Fibroblast of skin of right biceps (primary cell): ENCODE measurements at places on chromosomes 16 and 17.
A peak's percentile ranks its signal among the peaks of the same experiment; 100 is the strongest.

DNA sequence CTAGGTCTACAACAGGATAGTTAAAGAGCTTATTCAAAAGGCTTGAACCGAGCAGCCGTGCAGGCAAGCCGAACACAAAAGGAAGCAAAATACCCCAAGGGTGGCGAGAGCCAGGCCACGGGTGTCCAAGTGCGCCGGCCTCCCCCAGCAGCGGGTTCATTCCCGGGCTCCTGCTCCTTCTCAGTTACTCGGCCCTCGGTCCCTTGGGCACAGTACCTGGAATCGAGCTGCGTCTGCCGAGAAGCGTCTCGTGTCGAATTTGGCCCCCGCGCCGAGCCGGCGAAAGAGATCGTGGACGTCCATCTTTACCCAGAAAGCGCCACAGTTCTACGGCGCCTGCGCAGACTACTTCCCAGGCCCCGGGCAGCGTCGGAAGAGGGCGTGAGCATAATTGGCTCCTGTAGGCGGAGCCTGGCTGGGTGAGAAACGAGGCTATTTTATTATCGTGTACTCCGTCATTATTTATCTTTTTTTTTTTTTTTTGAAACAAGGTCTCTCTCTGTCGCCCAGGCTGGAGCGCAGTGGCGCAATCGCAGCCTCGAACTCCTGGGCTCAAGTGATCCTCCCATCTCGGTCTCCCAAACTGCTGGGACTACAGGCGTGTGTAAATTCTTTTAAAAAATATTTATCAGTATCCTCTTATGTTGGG is at the start of gene DDX52:
Gene DDX52, minus strand, starts transcription at position 329 of the 649 bp plus-strand sequence. Its CDS starts 26 bp downstream, at position 303.
- peak; percentile 89 for DNase-seq

GRCh38 chr16:88685156-88686061 is 898 bp downstream of the SNAI3 start:
- DNase-seq: peak; percentile 55

DNA sequence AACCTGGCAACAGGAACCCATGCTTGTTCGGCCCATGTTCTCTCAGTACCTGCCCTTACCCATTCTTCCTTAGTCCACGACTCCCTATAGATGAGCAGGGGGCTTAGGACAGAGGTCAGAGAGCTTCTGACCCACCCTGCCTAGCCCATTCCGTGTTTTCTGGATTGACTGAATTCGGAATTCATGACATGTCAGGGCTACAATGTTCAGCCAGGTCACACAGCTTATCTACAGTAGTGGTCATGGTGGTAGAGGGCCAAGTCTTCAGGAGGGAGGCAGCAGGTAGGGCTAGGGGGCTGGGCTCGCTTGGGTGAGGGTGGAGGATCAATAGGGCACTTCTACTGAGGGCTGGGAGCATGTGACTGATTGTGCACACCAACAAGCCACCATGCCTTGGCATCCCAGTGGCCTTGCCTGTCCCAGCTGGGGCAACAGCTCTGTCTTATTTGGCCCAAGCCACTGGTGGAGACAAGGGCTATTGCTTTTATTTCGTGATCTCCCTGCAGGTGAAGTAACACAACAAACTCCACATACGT is 3.1 kb downstream of the HEXIM2 start:
- DNase-seq: no peak

- DNase-seq: no peak
Observed at GRCh38 chr16:77805398-77805797, 17.0 kb downstream of the VAT1L start.

- no peak for DNase-seq
Observed at GRCh38 chr16:80656711-80657150, 115.9 kb downstream of the DYNLRB2 start.

DNA sequence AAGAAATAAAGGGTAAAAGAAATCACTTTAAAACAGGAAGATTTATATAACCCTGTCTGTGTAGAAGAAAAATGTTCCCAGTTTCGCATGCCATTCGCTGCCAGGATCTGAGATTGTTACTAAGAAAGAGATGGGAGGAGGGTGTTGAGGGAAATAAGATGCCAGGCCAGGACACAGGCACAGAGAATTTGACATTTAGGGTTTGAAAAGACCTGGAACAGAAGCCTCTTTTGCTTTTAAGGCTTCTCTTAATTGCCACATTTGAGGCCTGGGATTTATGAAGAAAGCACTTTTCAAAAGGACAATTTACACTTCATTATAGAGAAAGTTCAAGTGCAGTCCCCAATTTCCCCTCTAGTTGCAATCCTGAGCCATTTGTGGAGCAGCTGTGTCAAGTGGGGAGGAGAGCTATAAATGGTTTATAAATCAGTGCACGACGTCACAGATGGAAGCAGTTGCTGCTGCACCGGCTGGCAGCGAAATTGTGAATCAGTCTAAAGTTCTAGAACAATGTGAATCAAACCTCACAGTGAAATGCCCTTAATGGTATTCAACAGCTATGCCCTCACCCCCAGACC is 26.5 kb upstream of the C16orf87 start:
- peak; percentile 56 for DNase-seq

DNA sequence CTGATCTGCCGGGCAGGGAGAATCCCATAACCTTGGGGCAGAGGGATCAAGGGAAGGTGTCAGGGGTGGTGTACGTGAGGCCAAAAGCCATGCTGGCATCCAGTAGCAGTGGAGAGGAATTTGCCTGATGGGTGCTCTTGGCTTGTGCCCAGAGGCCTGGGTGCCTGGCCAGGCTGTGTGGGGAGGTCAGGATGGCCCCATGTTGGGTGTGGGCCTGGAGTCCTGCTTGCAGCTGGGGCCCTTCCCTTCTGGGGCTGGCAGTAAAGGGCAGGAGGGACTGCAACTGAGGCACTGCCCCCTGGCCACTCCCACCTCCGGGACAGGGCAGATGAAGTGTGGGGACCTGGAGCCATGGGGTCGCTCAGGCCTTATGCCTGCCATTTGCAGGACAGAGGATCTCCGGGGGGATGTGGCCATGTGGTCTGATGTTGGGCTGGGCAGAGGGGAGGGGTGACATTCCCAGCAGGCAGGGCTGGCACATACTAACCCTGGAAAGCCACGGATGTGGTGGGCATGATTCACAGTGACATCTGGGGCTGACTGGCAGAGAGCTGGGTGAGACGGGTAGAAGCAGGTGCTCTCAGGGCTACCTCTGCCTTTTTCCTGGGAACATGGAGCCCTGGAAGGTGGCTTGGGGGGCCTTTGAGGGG is 3.5 kb downstream of the FMNL1 start:
- DNase-seq: no peak

GRCh38 chr16:3952737-3953131 is 72.2 kb upstream of the CREBBP start:
- peak; percentile 58 for DNase-seq
